ENCODE measurements at places on chromosomes 2 and 18.

- DNase-seq, result no peak
Measured at GRCh38 chr2:132692816-132693215, 22.8 kb upstream of the LYPD1 start.

GRCh38 chr2:239538357-239539052 lies 137.7 kb upstream of the HDAC4 start:
- DNase-seq, result no peak

DNA sequence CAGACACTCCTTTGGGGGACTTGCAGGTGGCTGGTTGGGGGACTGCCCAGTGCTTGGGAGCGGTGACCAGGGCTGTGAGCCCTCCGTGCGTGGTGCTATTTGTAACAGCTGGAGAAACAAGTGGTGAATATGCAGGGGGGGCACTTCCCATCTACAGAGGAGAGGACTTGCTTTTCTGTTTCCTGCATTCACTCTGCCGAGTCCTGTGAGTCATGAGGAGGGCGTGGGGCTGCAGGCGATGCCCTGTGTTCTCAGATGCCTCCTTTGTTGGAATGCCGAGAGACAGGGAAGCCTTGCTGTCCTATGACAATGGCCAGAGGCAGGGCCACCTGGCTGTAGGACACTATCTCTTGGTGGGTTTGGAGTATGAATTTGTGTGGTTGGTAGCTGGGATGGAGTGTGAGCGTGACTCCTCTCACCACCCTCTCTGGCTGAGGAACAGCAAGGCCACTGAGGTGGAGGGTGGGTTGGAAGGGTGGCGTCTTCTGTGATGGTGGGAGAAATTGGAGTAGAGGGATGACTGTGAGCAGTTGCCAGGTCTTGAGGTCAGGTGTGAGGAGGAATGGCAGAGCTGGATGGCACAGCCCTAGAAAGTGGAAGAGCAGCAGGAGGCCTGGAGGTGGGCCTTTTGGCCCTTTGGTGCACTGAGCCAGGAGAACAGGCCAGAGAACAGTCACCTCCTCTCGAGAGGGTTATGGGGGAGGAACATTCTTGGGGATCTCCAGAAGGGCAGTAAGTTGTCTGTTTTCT lies 24.3 kb downstream of the FHOD3 start:
- no peak for DNase-seq

DNA sequence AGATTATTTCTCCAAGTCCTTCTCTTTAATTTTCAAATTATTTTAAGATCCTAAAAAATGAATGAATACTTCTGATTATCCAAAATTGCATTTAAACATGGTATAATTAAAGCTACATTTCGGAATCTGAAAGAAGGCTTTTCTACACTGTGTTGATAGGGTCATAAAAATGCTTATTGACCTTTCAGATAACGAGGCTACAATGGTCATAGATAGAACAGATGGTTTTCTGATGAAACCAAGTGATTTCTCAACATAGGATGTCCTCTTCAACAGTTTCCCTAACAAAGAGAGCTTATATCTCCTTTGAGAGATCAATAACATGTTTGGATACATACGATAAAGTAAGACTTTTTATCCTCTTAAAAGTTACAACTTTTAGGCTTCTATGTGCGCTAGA lies 201.1 kb downstream of the PTH2R start:
- DNase-seq, result no peak

DNA sequence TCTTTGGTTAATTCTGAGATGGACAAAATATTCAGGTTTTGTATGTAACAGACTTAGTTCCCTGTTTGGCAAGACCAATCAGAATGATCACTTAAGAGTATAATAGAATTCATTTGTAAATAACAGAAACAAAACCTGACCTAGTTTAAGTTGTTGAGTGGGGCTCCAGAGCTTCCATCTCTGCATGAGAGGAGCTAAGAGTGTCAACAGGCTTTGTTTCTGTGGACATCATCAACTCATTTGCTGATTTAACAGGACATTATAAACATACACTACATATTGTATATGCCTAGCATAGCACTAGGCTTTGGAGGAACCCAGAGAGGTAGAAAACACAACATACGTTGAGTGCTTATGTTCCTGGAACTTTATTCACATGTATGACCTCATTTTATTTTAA lies 75.3 kb upstream of the TRIB2 start:
- DNase-seq, result no peak

- no peak for DNase-seq
Measured at GRCh38 chr2:73972846-73973245, 11.9 kb upstream of the TET3 start.

DNA sequence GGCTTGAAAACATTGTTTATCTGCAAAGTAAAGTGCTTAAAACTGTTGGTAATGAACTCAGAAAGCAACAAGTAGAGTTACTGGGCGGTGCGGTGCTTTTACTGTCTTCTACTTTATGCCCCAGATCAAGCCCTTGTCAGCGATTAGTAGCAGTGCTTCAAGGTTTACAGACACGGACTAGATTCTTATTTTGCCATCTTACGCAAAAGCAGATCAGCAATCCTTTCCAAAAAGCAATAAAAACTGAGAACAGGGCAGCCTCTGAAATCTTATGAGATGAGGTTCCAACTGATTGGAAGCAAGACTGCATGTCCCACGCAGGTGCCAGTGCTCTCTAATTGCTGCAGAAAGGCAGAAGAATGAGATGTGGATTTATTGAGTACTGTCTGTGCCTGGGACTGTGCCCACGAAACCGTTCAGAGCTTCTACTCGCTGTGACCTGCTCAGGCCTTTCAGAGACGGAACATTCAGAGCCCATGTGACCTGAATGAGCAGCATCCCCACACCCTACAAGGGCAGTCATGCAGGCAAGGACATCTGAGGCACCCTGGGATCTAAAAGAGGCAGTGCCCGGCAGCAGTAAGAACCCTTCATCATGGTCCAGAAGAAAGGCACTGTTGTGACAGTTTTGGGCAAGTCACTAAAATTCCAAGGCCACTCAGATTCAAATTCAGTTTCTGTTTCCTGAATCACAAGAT lies 15.7 kb downstream of the COL4A3 start:
- no peak for DNase-seq

DNA sequence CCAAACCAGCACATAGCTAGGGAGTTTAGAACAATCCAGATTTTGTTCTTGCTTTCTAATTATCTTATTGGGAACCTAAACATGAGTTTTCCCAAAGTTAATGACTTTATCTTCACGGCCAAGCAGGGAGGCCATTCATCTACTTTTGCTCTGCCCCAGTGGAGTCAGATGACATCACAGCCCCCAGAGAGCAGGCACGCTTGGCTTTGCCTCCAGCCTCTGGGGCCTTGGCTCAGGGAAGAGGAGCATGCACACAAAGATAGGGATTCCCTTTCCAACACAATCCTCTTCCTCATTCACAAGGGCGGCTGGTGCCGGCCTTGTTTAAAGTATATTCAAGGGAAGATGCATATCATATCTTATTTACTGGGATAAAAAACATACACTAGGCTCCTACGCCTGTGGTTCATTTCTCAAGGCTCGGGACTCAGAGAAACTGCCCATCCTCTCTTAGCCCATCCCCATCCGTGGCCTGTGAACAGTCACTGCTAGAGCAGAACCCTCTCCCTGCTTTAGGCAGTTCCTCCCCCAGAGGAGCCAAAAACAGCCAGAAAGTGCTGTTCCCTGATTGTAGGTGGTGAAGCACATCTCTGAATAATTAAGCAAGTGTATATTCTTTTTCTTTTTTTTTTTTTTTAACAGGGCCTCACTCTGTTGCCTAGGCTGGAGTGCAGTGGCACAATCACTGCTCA lies 21.2 kb downstream of the TGFA start:
- no peak for DNase-seq

DNA sequence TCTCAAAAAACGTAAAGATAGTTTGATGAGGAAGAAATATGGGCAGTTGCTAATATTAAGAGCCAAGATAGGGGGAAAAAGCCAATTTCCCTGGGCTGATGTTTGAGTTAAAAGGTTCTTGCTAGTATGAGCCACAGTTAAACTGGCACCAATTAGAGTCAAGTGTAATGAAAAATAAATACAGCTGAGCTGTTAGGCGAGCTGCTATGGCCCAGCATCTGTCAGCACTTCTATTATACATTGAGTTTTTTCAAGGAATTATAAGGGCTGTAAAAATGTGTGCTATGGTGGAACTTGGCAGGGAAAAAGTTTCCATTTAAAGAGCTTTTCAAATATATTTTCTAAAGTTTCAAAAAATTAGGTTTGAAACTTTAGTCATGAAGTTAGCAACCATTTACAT lies 279.6 kb downstream of the CYRIA start:
- DNase-seq, result no peak

DNA sequence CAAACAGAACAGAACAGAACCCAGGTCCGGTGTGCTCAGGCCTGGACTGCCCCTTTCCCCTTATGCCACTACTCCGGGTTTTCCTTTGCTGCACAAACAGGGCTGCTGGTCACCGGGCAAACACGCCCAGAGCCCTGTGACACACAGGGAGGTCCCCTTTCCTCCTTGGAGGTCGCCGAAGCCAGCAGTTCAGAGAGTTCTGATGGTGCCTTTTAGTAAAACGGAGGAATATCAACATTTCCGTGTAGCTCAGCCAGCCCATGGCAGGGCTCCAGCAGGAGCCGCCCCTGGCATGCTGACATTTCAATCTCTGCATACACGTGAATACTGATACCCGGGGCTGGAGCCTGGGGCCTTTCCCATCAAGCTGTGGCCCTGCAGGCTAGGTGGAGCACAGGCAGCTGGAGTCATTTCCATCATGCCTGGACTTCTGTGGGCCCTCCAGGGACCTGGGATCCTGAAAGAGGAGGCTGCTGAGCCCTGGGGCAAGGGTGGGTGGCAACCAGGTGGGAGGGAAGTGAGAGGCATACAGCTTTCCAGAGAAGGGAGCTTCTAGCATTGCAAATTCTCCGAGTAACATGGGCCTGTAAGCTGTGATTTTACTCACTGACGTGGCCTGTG lies 91.4 kb upstream of the PXDN start:
- DNase-seq, result no peak

DNA sequence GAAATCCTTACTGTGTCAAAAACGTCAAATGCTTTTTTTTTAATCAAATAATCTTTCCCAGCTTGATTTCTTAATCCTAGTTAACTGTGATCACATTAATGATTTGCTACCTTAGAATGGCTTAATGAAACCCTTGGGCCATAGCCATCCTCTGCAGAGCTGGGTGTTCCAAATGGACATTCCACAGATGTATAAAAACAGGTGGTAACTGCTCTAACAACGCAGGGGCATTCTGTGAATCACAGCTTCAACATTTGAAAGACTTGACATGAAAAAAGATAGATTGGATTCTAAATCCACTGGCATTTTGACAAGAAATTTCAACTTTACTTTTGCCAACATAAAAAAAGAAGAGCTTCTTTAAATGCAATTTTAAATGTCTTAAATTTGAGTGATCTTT lies 69.8 kb upstream of the RASGRP3 start:
- DNase-seq, result no peak

- DNase-seq, result no peak
Measured at GRCh38 chr2:197596766-197597165, 78.6 kb downstream of the RFTN2 start.

GRCh38 chr2:159620796-159621195 lies 4.4 kb upstream of the BAZ2B start:
- no peak for DNase-seq

GRCh38 chr2:201517094-201517493 lies 65.6 kb downstream of the STRADB start:
- no peak for DNase-seq

DNA sequence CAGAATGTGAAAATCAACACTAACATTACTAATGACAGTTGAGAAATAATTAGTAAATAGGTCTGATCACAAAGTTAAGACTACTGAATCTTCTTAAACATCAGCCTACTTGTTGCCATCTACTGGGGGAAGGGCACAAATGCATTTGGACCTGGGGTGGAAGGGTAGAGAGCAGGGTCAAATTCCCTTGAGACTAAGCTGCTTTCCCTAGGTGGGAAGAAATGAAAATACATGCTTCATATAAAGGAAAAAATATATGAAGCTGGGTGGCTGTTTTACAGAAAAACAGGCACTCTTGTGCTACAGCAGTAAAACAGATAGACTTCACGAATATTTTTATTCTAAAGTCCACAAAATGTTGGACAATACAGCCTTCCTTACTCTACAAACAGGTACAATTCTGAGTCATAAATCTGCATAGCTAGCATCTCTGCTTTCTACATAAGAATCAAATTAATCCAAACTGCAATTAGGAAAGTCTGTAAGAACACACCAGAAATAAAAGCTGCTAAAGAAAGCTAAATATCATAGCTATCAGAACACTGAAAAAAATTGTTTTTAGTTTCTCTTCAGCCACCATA lies 10.9 kb downstream of the TRIP12 start:
- DNase-seq, result no peak

DNA sequence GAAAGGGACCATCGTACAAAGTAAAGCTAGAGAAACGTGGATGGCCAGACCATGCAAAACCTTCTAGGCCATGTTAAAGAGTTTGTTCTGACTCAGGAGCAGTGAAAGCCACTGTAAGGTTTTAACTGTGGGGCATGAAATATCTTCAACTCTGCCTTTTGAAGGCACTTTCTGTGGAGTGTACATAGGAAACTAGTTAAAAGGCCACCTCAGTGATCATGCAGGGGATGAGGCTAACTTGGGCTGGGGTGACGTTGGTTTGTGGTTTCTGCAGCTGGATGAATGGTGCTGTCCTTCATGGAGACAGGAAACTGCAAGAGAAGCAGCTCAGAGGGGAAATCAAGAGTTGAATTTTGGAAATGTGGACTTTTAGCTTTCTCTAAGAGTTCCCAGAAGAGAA lies 190.7 kb downstream of the CDCA7 start:
- DNase-seq, result no peak

DNA sequence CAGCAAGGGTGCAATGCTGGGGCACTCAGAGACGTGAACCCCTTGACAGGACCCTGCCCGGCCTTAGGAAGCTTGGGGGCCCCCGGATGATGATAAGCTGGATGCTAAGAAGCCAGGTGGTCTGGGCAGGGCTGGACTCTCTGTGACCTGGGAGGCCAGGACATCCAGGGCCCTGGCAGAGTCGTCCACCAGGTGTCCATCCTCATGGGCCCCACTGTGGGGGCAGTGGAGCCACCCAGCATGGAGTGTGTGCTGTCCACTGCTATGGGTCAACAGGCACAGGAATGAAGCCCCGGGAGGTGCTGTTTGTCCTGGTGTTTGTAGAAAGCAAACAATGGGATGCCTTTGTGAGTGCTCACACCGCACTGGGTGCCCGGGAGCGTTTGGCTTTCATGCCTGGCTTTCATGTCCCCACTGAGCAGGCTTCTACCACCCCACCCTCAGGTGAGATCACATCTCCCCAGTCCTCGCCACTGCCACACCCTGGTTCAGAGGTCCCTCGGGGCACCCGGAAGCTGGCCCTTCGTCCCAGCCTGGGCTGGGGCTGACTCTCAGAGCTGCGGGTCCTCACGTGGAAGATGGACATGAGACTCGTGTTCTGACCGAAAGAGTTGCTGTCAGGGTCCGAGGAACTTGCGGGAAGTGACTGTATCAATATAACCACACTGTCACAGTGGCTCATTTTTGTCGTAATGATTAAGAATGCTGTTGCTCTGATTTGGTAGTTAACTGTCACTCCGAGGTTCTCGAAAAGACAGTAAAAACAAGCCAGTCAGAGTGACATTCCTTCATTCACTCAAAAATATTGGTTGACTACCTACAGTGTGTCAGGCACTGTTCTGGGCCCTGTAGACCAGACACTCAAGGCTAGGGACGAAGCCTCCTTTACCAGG lies 53.3 kb downstream of the INHBB start:
- DNase-seq, result no peak

GRCh38 chr2:55649211-55649610 lies 31.8 kb upstream of the PPP4R3B start:
- no peak for DNase-seq

- DNase-seq, result no peak
Measured at GRCh38 chr2:88637464-88637863, 10.2 kb upstream of the EIF2AK3 start.
